ENCODE measurements at places on chromosomes 13 and 19.

- no peak for DNase-seq
Measured at GRCh38 chr13:98224557-98224956, 47.5 kb upstream of the RNF113B start.

DNA sequence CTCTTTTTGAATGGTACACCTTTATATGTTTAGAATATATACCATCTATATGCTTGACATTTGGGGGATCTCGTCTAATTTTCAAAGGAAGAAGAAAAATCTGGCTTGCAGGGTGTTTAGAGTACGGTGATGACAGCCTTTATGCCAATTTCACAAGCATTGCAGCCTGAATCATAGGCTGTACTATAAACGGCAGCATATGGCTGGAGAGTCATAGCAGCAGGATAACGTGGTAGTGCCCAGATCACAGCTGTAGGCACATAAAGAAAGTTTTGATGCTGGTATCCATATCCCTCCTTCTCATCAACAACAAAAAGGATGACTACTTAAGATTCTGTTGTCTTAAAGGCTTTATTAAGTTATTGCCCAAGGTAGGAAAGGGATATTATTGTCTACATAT, 253.0 kb downstream of the PCDH9 start:
- DNase-seq, result no peak

- no peak for DNase-seq
Measured at GRCh38 chr19:4174895-4175668, 7.3 kb downstream of the SIRT6 start.

DNA sequence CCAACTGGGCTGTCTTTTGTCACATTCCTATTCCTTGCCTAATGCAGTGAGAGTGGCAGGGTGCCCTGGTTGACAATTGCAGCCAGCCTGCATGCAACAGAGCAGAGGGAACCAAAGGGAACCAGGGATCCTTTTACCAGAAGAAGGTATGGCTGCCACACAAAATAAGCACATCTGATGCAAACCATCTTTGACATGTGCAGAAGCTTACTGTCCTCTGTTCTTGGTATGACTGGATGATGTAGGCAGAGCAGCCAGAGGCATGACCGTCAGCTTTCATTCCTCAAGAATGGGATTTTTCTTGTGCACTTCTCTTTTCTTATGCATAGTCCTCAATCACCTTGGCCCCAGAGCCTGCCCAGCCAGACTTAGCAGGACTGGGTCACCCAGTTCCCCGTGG, 116.1 kb downstream of the UQCRFS1 start:
- DNase-seq, result no peak

- no peak for DNase-seq
Measured at GRCh38 chr19:2327773-2328400, 499 bp downstream of the LSM7 start.

DNA sequence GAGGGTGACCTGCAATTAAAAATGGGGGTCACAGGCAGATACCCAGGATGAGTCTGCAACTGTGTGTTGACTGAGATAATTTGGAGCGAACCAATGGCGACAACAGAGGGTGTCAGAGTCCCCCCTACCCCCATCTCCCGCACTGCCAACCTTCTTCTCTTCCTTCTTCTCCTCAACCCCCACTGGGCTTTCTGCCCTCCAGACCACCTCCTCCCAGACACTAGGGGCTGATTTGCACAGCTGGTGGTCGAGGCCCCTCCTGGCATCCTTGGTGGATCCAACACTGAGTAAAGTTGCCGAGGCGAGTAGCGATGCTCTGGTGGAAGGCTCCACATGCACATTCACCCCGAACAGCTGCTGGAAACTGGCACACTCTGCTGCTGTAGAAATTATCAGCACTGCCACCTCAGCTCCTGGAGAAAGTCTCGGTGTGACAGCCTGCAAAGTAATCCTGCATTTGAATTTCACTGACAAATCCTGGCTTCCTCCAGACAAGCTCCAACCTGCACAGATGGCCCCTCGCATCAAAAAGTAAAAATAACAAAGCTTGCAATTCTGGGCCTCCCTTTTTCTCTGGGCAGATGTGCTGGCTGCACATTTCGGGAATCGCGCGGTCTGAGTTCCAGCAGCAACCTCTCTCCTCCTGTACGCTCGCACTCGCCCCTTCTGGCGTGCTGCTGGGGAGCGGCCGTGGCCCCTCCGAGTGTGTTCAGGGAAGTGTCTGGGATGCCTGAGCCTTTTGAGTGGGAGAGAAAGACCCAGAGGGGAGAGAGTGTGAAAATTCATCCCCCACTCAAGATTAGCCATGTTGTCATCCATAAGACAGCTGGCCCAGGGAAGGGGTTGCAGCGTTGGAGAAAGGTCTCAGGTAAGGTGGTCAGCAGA, 28.5 kb downstream of the CCNE1 start:
- no peak for DNase-seq

DNA sequence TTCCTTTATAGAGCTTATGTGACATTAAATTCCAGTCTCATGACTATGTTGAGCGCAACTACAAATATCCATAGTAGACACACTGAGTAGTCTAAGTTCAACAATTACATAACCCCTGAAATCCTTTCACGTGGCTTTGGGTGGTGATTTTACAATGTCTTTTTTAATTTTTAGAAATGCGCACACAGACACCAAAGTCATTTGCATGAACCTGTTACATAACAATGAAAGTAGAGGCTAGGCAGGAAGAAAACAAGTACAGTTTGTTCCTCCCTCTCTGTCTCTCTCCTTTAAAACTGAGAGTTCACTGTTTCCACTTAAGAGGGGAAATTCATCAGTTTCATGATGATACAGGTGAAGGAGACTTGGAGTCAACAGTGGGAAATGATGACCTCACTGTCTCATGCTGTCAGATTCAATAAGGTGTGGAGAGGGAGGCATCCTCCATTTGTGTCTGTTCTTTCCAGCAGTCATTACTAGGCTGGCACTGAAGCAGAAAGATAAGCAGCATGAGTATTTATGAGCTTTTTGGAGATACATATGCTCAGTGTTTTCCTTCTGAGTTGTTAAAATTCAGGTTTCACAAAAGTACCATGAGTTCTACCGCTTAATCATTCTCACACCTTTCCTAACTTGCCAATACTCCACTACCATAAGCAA, 201.8 kb downstream of the LHFPL6 start:
- no peak for DNase-seq

DNA sequence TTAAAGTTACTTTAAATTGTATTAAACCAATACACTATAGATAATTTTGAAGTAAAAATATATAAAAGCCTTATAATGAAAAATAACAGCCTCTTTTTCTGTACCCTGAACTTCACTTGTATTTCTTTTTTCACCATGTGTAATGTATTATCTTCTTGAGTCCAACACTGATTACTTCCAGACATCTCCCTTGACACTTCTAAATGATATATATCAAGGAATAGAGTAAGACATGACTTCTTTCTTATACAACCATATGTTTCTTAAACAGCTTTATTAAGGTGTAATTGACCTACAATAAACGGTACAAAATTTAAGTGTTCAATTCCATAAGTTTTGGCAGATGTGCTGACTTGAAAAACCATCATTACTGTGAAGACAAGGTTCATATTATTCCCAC, 531.9 kb downstream of the OLFM4 start:
- DNase-seq, result no peak

GRCh38 chr13:42981853-42982252, 10.2 kb downstream of the EPSTI1 start:
- no peak for DNase-seq

- no peak for DNase-seq
Measured at GRCh38 chr13:35765941-35766340, 289.5 kb upstream of the MAB21L1 start.

- DNase-seq, result no peak
Measured at GRCh38 chr13:23979361-23980159, 82.3 kb upstream of the C1QTNF9B start.

DNA sequence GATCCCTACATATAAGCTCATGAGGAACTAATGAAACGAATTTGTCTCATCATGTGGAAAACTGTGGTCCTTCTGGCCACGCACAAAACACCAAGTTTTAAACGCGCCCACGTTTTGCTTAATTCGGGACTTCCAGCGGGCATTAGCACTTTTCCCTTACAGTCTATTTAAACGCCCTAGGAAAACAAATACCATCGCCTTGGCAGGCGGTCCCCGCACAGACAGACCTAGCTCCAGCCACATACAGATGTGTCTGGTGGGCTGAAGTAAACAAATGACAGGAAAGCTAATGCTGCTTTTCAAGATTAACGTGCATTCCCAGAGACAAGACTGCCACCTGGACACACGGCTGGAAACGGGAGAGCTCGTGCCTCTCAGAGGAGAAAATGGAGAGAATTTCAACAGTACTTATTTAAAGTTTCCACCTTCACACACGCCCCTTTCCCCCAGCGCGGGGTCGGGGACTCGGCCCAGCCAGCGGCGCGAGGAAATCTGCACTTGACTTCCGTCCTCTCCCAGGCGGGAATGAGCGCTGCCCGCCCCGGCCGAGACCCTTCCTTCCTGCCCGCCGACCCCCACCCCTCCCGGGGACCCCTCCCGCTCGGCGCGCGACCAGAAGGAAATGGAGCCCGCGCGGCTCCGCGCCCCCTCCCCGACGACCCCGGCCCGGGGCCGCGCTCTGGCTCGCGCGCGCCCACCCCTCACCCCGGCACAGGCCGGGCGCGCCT, 931 bp downstream of the USP12 start:
- no peak for DNase-seq

- no peak for DNase-seq
Measured at GRCh38 chr13:67515895-67516294, 285.8 kb upstream of the PCDH9 start.

DNA sequence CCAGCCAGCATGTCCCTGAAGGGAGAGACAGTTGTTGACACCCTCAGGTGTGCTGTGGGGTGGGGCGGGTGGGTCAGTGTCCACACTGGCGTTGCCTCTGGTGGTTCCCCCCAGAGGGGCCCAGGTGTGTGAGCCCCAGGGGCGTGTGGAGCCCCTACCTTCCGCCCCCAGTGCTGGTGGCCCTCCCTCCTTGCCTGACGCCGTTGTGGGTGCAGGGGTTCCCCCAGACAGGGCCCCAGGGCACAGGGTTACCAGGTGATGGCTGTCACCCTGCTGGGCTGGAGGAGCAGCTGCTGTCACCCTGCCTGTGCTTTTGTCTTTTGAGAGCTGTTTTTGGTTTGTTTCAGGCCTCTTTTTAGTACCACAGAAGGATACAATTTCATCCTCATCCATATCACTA, 27.2 kb downstream of the ATP4B start:
- DNase-seq, result no peak

GRCh38 chr19:41219924-41220567, 1.0 kb downstream of the AXL start:
- DNase-seq, result no peak

DNA sequence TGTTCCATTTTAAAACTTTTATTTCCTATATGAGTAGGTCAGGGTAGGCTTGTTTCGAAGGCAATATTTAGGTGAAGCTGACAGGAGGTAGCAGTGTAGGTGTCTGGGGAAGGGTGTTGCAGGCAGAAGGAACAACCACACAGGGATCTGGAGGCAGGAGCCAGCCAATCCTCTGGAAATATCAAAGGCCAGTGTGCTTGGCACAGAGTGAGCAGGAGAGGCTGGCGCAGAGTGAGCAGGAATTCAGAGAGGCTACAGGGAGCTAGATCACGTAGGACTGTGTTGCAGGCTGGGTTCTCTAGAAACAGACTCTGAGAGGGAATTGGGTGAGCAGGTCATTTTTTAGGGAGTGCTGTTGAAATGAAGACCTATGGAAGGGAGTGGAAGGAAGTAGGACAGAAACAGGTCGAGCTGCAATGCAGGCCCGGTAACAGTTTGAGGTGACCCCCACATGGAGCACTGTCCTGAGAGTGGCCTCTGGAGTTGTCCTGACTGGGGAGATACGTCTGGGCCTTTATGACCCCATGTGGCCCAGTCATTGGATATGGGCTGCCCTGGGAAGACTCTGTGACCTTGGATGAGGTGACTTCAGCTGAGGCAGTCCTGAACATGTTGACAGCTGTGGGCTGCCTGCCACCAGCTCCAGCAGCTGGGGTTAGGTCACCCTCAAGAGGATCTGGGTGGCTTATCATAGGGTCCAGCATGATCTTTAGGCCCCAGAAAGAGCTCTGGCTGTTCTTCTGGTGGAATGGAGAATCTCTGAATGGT, 51.7 kb downstream of the ERCC5 start:
- DNase-seq, result no peak

- DNase-seq, result no peak
Measured at GRCh38 chr13:48318377-48318811, 14.8 kb downstream of the RB1 start.

DNA sequence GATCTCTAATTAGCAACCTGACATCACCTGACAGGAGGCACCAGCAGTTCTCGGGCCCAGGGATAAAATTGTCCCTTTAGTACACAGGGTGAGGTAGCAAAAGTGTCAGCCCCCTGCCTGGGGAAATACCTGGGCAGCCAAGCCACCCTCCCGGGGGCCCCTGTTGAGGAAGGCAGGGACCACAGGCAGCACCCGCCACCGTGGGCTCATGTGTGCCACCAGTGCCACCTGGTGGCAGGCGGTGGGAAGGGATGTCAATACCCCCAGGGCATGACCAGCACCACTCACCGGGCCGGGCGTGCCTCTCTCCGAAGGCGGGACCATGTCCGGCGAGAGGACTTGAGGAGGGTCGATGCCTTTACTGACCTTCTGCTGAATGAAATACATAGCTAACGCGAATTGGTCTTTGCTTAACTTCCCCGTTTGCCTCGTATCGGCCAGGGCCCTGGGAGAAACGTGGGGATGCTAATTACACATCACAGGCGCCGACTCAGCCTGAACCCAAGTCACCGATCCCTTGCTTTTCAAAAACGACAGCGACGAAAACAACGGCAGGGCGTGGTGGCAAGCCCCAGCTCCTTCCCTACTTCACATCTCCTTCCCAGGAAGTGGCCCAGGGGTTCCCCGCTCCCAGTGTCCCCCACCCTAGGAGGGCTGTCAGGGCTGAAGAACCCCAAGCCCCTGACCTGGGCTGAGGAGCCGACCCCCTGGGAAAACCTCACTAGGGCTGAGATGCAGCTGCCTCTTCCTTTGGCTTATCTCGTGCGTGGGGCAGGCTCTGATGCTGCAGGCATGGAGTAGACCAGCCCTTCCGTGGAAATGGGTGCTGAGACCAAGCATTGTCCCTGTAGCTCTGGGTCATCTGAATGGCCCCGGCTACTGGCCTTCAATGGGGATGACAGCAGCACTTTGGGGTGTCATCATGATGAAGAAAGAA, 53.8 kb downstream of the EPS15L1 start:
- peak; percentile 23 for DNase-seq

GRCh38 chr13:95689582-95689926, 12.6 kb downstream of the DNAJC3 start:
- no peak for DNase-seq

- DNase-seq, result no peak
Measured at GRCh38 chr13:28199089-28199488, 60.7 kb downstream of the PAN3 start.

- DNase-seq, result no peak
Measured at GRCh38 chr13:38590230-38590629, 96.6 kb upstream of the FREM2 start.
